NT2/D1 (cell line): ENCODE measurements at places on chromosomes 4 and X.

GRCh38 chr4:150001815-150002214 lies 76.4 kb upstream of the DCLK2 start:
- DNase-seq, result no peak

DNA sequence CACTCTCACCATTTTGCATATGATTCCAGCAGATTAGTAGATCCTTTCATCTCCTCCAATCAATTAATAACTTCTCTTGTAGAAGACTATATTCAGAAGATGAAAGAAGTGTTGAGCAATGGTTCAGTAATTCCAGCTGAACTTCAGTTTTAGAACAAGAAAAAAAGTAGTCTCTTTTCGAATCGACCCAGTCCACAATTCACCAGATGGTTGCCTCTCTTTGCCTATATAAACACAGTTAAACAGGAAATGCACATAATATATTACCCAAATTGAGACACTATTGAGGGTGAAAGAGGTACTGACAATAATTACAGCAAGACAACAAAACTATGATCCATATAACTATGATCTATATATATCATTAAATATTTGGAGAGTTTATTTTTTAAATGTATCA lies 16.8 kb upstream of the FAM241A start:
- DNase-seq, result no peak

- no peak for DNase-seq
Measured at GRCh38 chr4:31682796-31683195, 962.6 kb downstream of the PCDH7 start.

DNA sequence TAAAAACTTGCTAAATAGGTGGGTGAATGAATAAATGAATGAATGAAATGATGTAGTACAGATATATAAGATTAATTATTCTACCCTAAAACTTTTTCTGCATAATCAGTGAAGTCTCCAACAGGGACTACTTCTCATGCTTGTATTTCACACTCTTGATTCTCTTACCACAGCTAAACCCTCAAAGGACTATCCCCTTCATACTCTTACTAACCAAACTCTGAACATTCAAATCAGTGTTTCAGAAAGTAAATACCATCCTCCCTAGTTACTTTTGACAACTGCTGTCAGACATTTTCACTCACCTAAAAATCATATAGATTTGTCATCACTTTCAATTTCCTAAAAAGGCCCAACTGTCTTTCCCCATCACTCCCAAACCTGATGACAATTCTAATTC lies 234.3 kb upstream of the HHIP start:
- no peak for DNase-seq

DNA sequence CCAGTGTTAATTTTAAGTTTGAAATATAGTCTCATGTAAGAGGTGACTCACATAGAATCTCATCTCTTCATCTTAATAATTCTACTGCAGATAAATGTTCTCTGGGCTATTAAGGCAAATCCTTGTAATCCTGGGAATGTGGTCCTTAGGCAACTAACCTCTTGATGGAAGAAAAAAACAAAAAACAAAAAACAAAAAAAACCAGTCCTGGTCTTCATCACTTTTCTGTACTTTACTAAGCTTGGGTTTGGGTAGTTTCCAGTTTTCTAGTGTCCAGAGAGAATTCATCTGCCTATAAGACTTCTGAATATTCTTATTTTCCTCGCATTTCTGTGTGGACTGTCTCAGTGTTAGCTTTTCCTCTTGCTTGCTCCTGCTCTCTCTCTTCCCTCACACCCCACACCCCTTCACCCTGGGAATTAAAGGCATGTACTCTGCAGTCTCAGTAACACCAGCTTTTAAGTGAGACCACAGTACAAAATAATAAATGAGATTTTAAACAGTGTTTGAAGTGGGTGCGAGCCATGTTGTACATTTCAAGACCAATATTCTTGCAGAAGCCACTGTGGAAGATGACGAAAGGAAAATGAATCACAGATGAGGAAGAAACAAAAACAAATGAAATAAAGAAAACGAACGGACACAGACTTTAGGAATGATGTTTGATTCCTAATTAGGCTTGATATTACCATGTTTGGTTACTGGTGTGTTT lies 51.7 kb downstream of the HAND2 start:
- no peak for DNase-seq

- DNase-seq, result no peak
Measured at GRCh38 chr4:25654031-25654970, 1.4 kb upstream of the SLC34A2 start.

- DNase-seq, result no peak
Measured at GRCh38 chrX:23511793-23512192, 155.5 kb upstream of the PRDX4 start.

GRCh38 chr4:20675786-20676185 lies 24.5 kb upstream of the PACRGL start:
- DNase-seq, result no peak

DNA sequence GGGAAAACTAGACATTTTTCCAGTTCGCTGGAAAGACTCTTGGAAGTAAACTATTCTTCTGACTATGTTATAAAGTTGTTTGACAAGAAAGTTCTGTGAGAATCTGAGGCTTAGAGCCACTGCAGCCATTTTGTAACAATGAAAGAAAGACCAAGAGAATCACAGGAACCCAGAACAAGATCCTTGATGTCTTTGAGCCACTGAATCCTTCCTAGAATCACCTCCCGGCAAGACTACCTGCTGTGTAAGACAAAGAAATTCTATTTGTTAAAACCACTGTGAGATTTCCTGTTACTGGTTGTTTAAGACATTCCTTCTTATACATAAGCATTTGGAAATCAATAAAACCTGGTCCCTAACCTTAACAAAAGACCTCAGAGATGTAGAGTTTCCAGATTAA lies 175.7 kb upstream of the RASGEF1B start:
- peak; percentile 58 for DNase-seq

GRCh38 chrX:129653971-129654651 lies 645 bp downstream of the APLN start:
- no peak for DNase-seq

- DNase-seq, result no peak
Measured at GRCh38 chr4:137693641-137694040, 161.3 kb upstream of the PCDH18 start.

- no peak for DNase-seq
Measured at GRCh38 chr4:85953651-85954018, 406.2 kb downstream of the MAPK10 start.

GRCh38 chr4:26856906-26857277 lies 3.7 kb upstream of the STIM2 start:
- DNase-seq, result no peak

GRCh38 chr4:20095805-20096541 lies 155.7 kb upstream of the SLIT2 start:
- no peak for DNase-seq

DNA sequence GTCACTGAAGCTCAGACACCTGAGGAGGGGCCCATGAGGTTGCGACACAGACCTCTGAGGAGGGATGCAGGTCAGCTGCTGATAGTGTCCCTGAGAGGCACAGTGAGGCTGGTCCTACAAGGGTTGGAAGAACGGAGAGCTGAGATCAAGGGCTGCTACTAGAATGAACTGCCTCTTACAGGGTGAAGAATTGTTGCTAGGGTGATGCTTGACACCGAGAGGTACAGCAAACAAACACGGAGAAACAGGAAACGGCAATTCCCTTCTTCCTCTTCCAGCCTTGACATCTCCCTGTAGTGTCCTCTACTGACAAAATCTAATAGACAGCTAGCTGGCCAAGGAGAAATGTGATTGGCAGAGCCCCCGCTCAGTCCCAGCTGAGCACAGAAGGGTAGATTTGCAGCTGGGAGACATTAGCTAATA lies 11.8 kb upstream of the HPGDS start:
- DNase-seq, result no peak

DNA sequence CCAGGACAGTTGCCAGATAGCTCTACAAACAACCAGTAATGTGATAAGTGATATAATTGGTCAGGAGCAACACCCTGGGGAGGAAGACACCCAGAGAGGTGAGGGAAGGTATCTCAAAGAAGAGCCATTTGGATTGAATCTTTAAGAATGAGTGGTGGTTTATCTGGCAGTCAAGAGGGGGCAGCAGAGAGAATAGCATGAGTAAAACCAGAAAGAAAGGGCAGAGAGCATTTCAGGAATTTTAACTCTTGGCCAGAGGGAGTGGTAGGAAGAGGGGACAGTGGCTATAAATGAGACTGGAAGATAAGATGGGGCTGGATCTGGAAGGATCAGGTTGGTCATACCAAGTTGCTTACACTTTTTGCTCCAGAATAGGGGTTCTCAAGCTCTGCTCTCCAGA lies 5.9 kb upstream of the SEPTIN6 start:
- DNase-seq, result peak; percentile 81

DNA sequence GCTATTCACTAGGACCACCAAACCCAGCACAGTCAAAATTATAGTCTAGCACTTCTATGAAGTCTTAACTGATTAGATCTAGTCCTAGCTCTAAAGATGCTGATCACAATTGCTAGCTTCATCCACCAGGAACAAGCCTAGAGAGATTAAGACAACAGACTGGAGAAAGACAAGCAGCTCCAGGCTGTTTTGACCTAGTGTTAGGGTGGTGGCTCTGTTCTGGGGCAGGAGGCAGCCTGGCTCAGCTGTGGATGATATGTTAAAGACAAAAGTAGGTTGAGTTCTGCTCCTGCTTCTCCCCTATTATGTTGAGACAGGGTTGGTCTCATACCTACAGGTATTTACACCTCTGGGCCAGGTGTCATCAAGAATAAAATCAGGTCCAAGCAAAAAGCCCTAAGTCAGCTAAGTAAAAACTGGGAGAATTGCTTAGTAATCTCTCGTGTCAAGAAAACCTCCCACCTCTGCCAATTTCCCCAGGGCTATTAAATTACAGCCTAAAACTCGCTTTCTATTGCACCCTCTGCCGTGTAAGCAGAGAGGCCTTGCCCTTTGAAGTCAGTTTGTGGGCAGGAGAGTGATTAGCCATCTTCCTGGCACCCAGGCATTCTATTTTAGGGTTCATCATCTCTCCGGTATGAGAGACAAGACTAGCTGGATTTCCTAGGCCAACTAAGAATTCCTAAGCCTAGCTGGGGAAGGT lies 39.9 kb downstream of the RAB40AL start:
- no peak for DNase-seq

- no peak for DNase-seq
Measured at GRCh38 chr4:48461000-48461399, 22.1 kb upstream of the SLC10A4 start.

GRCh38 chr4:81314897-81315470 lies 100.0 kb upstream of the PRKG2 start:
- DNase-seq, result no peak

DNA sequence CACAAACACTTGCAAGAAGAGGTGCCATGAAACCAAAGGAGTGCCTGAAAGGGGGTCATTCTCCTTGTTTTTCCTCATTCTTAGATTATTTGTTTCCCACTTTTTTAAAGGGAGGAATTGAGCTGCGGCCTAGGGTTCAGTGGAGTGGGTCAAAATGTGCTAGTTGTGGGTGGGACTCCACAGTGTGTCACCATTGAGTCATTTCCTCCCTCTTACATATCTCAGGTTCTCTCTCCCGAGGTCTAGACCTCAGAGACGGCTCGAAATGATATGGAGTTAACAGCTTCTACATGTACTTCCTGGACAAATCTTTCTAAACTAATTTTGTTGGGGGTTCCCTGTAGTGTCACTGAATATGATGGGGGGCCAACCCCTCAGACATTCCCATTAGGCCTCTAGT lies 328.4 kb upstream of the SPANXN1 start:
- no peak for DNase-seq

- peak; percentile 13 for DNase-seq
Measured at GRCh38 chrX:25144043-25144940, 128.5 kb upstream of the ARX start.

DNA sequence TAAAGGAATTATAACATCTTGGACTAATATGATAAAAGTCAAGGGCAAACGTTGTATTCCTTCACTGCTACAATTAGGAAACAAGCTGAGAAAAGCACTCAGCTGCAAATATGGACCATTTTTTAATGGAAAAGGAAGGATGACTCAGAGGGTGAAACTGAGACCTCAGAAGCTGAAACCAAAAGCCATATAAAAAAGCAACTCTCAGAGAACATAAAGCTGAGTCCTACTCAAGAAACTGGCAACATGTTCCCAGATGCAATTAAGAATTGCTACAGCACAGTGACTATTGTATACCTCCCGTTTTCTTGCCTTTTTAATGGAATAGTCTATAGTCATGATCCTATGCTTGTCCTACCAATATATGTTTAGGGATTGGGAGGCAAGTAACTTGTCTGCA lies 1106.4 kb upstream of the INTU start:
- DNase-seq, result no peak

DNA sequence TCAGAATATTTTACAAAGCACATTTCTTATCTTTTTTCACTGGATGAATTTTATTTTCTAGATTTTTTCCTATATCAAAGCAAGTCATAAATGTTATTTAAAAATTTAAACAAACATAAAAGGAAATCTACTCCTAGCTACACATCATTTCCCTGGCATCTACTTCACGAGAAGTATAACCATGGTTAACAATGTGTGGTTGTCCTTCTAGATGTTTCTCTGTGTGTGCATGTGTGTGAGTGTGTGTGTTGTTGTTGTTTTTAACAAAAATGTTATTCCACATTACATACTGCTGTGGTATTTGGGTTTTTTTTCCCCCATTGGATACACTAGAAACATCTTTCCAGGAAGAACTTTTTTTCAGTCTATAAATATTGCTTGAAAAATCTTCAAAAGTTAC lies 103.1 kb downstream of the CHIC2 start:
- DNase-seq, result no peak

GRCh38 chr4:174023641-174024040 lies 259.8 kb downstream of the FBXO8 start:
- no peak for DNase-seq

DNA sequence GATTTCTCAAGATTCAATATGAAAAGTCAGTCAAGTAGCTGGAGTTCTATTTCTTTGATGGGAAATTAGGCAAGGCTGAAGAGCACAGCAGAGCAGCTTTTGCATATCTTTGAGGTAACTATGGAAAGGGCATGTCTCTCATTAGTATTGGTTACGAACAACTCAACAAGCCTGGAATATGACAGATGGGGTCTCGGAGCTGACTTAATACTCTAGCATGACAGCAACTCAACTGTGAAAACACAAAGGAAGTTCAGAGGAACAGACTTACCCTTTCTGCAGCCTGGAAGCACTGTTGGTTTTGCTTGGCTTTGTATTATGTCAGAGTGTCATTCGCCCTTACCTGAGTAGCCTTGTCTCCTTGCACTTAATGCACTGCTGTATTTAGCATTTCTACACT lies 79.9 kb upstream of the AADAT start:
- no peak for DNase-seq

DNA sequence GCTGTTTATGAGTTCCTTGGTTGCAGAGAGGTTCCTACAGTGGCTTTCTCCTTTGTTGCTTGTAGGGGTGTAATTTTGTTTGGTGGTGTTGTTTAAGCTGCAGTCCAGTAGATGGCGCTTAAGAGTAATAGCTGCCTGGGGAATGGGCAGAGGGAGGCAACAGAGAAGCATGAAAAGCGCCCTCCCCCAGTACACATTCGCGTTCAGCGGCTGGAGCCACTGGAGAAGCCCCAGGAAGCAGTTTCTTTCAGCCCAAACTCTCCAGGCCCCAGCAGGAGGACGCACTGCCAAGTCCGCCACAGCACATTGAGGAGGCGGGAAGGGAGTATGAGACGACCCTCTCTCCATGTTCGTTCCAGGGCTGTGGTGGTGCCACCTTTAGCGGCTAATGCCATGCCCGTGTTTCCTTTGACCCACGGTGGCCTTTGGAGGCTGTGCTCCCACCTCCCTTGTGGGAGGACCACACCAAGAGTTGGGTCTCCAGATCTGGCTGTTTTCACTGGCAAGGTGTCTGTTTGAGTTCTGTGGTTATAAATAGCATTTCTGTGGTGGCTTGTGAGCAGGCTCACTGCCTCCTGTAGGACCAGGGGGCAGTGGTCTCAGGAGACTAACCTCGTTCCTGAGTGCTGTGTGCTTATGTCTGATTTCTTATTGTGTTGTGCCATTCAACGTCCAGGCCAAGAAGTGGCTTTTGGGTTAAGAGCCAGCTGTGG lies 252.3 kb downstream of the ARHGAP10 start:
- DNase-seq, result peak; percentile 54
